Bladder microvascular endothelial cell (primary cell): ENCODE measurements at places on chromosomes 11 and 22. TPM values are rescaled to one million over a fixed set of nuclear protein-coding genes. Genes with fewer than 3 reads are reported as not detected.

Gene MUC6
- not detected in 2 replicates for total RNA-seq

Gene NCAPD3
- total RNA-seq = 15.2 and 27.7 TPM in 2 replicates

Gene PGR
- under 0.01 TPM in 1 of 2 replicates, not detected in the other for total RNA-seq

Gene TRIM29
- total RNA-seq = 0.06 TPM in 1 of 2 replicates, not detected in the other

Gene GLYATL2
- 0.31 TPM in 1 of 2 replicates, not detected in the other for total RNA-seq

Gene CARNS1
- total RNA-seq = under 0.01 and 0.19 TPM in 2 replicates

Gene VSIG10L2
- not detected in 2 replicates for total RNA-seq

Gene OR5B21
- not detected in 2 replicates for total RNA-seq

Gene USP47
- 44.5 and 68.9 TPM in 2 replicates for total RNA-seq

Gene ALG8
- total RNA-seq = 21.7 and 32.1 TPM in 2 replicates

Gene OR51I1
- not detected in 2 replicates for total RNA-seq

Gene PRSS23
- total RNA-seq = 70.6 and 325 TPM in 2 replicates

Gene ELMOD1
- 0.31 TPM in 1 of 2 replicates, not detected in the other for total RNA-seq

Gene OR10D3
- not detected in 2 replicates for total RNA-seq

Gene RHBDD3
- total RNA-seq = 12.1 and 20.0 TPM in 2 replicates

Gene HTR3B
- total RNA-seq = not detected in 2 replicates

Gene GALNT18
- 31.6 and 137 TPM in 2 replicates for total RNA-seq

Gene MMP12
- not detected in 2 replicates for total RNA-seq
